ENCODE measurements at places on chromosomes 1 and 21.

DNA sequence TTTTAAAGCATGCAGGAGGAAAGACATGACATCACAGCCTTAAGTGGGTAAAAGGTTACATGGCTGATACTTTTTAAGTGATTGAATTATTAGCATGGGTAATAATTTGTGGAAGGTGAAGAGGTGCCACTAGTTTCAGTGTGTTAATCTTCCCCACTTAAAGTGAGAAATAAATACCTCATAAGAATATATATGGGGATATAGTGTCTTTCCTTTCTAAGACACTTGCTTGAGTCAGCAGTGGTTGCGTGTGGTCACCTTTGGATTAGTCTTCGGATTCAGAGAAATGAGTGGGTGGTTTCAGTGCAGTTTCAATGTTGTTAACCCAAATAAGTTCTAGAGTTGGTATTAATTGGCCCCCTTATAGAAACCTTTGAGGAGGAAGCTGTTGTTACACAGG, 94.1 kb downstream of the ADGRL2 start:
- no peak for DNase-seq

DNA sequence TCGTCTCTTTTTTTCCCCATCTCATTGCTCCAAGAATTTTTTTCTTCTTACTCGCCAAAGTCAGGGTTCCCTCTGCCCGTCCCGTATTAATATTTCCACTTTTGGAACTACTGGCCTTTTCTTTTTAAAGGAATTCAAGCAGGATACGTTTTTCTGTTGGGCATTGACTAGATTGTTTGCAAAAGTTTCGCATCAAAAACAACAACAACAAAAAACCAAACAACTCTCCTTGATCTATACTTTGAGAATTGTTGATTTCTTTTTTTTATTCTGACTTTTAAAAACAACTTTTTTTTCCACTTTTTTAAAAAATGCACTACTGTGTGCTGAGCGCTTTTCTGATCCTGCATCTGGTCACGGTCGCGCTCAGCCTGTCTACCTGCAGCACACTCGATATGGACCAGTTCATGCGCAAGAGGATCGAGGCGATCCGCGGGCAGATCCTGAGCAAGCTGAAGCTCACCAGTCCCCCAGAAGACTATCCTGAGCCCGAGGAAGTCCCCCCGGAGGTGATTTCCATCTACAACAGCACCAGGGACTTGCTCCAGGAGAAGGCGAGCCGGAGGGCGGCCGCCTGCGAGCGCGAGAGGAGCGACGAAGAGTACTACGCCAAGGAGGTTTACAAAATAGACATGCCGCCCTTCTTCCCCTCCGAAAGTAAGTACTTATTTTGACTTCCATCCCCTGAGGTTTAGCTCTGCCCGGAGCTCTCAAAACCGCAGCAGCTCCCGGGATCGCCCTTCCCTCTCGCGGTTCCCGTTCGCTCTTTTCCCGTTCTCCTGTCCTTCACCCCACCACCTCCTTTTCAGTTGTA, 1.5 kb downstream of the TGFB2 start:
- DNase-seq = peak; percentile 64

- no peak for DNase-seq
These were observed 6.9 kb upstream of the SRARP start for GRCh38 chr1:15997076-15997585.

GRCh38 chr1:203025686-203026030, 633 bp upstream of the PPFIA4 start:
- DNase-seq = no peak

- no peak for DNase-seq
These were observed 126.3 kb upstream of the TMPRSS2 start for GRCh38 chr21:41634211-41634694.
